Stimulated activated CD4-positive, alpha-beta T cell treated with anti-CD3 and anti-CD28 coated beads, Interleukin-2, amount 100 ng/mL, for 4 hours (primary cell): ENCODE measurements at places on chromosomes 4 and X.
A peak's percentile ranks its signal among the peaks of the same experiment; 100 is the strongest.

GRCh38 chrX:101552714-101553113 lies 2.4 kb downstream of the ARMCX1 start:
- DNase-seq = no peak

DNA sequence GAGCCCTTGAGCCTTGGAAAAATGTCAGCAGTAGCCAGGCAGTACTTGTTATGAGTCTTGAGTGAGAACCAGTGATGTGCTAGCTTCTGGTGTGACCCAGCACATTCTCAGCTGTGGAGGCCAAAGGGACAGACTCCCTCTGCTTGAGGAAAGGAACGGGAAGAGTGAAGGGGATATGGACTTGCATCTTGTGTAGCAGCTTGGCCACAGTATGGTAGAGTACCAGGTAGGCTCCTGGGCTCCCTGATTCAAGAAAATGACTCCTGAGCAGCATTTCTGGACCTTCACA lies 1601.9 kb upstream of the ADGRL3 start:
- no peak for DNase-seq

GRCh38 chr4:7759216-7759615 lies 180.4 kb downstream of the AFAP1 start:
- DNase-seq = peak; percentile 74

GRCh38 chr4:103197765-103198110 lies 405 bp downstream of the CENPE start:
- DNase-seq = no peak

- DNase-seq = no peak
Observed at GRCh38 chr4:90958256-90958895, 831.2 kb downstream of the CCSER1 start.

- DNase-seq = no peak
Observed at GRCh38 chr4:2832309-2832980, 11.2 kb upstream of the ADD1 start.
